ENCODE measurements at places on chromosomes 7 and 10.

- no peak for DNase-seq
Measured at GRCh38 chr7:18445483-18445882, 50.1 kb upstream of the HDAC9 start.

GRCh38 chr10:35059481-35059880, 30.7 kb downstream of the CUL2 start:
- DNase-seq, result no peak

GRCh38 chr7:12975412-12975811, 288.0 kb downstream of the ARL4A start:
- no peak for DNase-seq

DNA sequence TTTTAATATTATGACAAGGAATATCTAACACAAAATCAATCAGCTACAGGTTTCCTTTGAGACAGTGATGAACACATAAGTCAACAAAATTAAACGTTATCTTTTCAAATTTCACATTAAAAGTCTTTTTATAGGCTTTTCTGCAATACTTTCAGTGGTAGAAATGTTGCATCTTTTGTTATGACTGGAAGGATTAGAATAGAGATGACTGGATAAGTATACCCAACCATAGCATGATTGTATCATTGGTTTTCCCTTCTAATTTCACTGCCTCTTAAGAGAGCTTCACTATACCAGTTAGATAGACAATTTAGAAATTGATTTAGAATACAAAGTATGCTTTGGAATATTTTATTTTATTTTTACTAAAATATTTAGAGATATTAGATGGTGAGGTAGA, 273.9 kb downstream of the PHF14 start:
- no peak for DNase-seq

GRCh38 chr10:101135141-101136006, 4.3 kb downstream of the TLX1 start:
- no peak for DNase-seq

- DNase-seq, result no peak
Measured at GRCh38 chr10:36221101-36221500, 579.0 kb upstream of the FZD8 start.

DNA sequence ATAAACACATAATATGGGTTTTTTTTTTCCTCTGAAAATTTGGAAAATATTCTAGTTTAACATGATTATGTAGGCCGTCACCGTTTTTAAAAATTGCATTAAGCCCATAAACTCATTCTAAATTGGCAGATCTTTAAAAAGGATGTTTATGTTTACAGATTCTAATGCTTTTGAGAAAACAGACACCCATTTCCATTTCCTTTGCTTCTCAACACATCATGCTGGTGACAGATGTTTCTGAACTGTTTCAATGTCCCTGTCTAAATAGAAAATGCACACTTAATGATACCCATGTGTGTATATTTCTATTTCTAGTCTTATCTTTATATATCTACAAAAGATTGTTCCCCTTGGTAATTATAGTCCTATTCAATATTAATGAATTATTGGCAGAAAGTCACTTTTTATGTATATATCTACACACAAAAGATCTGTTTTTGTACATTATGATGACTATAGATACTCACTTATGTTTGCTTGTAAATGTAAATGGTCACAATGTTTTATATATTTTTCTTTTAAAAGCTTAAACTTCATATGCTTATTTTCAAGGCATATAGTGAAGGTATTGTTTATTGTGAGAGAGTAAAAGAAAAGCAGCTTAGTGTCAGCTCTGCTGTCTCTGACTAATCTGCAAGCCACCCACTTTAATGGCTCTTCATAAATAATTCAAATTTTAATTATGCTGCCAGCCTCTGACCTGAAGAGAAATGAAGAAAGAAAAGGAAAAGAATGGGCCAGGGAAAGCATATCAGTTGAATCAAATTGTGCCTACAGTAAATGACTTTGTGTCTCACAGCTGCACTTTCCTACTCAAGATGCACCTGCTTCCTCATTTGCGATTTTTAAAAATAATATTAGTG, 179.4 kb downstream of the CACNA2D1 start:
- DNase-seq, result no peak

- DNase-seq, result no peak
Measured at GRCh38 chr10:73084209-73084608, 12.5 kb downstream of the P4HA1 start.

All from activated CD4-positive, alpha-beta T cell treated with anti-CD3 and anti-CD28 coated beads, Interleukin-2, amount 10 ng/mL, durations not matched to agents 7 days and 5 days (primary cell).